ENCODE measurements at places on chromosomes 7 and 10.

- H3K27ac ChIP-seq, result peak overlapping the region; percentile 19
- H3K36me3 ChIP-seq, result no peaks in the 10 kb centered on the region
- peak; percentile 72 for DNase-seq
- no peaks in the 10 kb centered on the region for H3K27me3 ChIP-seq
- H3K4me1 ChIP-seq, result peaks cover 35% of the 10 kb centered on the region
- H3K4me3 ChIP-seq, result no peak overlapping the region
Observed at GRCh38 chr10:50322077-50322476, 70.8 kb upstream of the ASAH2 start.

GRCh38 chr7:24851786-24852185, 94.5 kb upstream of the GSDME start:
- peak; percentile 58 for DNase-seq
- peaks cover 8% of the 10 kb centered on the region for H3K4me1 ChIP-seq
- H3K27me3 ChIP-seq, result no peaks in the 10 kb centered on the region
- peak overlapping the region; percentile 25 for H3K27ac ChIP-seq

- peaks cover 6% of the 10 kb centered on the region for H3K36me3 ChIP-seq
- no peaks in the 10 kb centered on the region for H3K4me1 ChIP-seq
- no peak overlapping the region for H3K4me3 ChIP-seq
- peaks cover 80% of the 10 kb centered on the region for H3K27me3 ChIP-seq
- H3K27ac ChIP-seq, result no peak overlapping the region
Observed at GRCh38 chr7:55296070-55296469, 69.1 kb upstream of the LANCL2 start.

DNA sequence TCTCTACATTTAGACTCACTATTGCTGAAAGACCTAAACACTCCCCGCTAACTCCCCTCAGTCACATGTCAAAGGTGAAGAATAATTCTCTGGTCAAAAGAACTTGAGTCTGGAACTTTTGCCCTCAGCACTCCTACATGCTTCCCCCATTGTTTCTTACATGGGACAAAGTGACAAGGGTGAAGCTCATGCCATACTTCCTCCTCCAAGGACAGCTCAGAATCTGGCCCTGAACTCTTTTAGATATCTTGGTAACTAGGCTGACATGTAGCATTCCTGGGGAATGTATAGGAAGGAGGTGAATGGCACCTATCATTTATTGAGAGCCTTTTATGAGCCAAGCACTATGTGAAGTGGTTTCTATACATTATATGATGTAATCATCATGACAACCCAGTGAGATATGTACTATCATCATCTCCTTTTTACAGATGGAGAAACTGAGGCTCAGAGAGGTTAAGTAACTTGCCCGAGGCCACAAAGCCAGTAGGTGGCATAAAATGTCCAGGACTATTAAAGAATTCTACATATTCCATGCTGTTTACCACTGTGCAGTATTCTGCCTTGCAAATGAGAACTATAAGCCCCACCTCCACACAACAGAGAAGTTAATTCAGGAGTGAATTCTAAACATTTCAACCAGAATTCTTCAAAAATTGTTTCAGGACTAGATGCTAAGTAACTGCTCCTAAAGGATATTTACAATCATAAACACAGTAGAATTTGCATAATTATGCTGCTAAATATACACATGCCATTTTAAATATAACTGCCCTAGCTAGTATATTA, 246.6 kb downstream of the ARHGAP21 start:
- peaks cover 65% of the 10 kb centered on the region for H3K36me3 ChIP-seq
- H3K27me3 ChIP-seq, result no peaks in the 10 kb centered on the region
- peaks cover 16% of the 10 kb centered on the region for H3K4me1 ChIP-seq
- no peak overlapping the region for H3K27ac ChIP-seq

DNA sequence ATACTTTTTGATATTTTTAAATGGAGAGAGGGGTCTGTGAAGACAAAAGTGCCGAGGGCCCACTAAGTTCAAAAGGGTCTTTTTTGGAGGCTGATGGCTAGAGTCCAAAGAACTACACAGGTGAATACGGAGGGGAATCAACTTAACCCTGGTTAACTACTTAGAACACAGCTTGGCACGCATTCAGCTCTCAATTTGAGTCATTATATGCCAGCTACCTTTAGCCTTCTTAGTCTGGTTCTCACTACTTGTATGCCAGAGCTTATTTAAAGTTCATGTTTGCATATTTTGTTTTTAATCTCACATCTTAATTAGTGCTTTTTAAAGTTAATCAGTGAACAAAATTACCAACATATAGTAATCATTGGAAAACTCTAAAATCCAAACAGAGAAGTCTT, 80.8 kb downstream of the VWDE start:
- H3K4me3 ChIP-seq, result no peak overlapping the region
- H3K27me3 ChIP-seq, result no peaks in the 10 kb centered on the region
- DNase-seq, result peak; percentile 11
- H3K4me1 ChIP-seq, result no peaks in the 10 kb centered on the region
- no peaks in the 10 kb centered on the region for H3K36me3 ChIP-seq

GRCh38 chr7:55307123-55307916, 57.8 kb upstream of the LANCL2 start:
- DNase-seq, result peak; percentile 28
- peak overlapping the region; percentile 91 for H3K27ac ChIP-seq
- peaks cover 19% of the 10 kb centered on the region for H3K4me1 ChIP-seq
- H3K27me3 ChIP-seq, result peaks cover 29% of the 10 kb centered on the region
- no peak overlapping the region for H3K4me3 ChIP-seq
- H3K36me3 ChIP-seq, result no peaks in the 10 kb centered on the region

DNA sequence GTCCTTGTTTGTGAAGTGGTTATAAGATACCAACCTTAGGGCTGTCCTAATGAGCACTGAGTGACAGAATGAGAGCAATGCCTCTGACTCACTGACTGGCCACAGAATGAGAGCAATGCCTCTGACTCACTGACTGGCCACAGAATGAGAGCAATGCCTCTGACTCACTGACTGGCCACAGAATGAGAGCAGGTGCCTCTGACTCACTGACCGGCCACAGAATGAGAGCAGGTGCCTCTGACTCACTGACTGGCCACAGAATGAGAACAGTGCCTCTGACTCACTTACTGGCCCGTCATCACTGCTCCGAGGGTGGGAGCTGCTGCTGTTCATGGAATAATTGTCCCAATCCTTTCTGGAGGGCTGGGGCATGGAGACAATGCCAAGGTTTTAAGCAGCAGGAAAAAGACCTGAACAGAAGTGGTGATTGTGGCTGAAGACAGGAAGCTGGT, 265.2 kb upstream of the PPP2R2D start:
- no peaks in the 10 kb centered on the region for H3K27me3 ChIP-seq
- peak; percentile 60 for DNase-seq
- no peak overlapping the region for H3K27ac ChIP-seq
- no peaks in the 10 kb centered on the region for H3K36me3 ChIP-seq

DNA sequence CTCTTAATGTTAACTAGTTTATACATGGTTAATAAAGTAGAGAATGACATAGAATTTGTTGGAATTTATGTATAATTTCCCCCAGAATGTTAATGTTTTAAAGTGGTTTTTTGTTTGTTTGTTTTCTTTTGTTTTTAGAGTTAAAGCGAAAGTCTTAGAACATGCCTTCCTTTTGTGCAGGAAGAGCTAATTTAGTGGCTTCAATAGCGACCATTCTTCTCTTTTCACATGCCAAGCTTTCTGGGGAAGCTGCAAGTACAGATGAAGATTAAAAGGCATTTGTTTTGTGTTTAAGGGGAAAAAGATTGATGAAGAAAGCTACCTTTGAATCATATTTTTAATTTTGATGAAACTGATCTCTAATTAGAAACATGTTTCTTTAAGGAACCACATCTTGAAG, 256.3 kb upstream of the CSTF2T start:
- DNase-seq, result no peak
- H3K4me3 ChIP-seq, result no peak overlapping the region
- no peaks in the 10 kb centered on the region for H3K36me3 ChIP-seq
- H3K4me1 ChIP-seq, result no peaks in the 10 kb centered on the region
- peaks cover 42% of the 10 kb centered on the region for H3K27me3 ChIP-seq
- H3K27ac ChIP-seq, result no peak overlapping the region

DNA sequence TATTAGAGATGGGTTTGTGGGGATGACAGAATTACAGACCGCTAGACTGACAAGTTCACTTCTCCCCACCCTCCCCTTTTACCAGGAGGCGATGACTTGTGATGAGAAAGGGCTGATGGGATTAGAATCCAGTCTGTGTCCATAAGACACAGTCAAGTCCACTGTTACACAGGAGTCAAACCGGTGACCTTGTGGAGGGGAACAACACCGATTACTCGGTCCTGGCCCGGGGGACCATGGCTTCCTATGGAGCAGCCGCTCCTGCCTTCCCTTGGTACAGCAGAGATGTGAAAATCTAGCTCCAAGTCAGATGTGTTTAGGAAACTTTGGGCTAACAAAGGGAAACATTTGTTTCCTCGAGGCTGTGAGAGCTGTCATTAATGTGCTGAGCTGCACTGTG, 105.5 kb downstream of the ACTR3B start:
- H3K4me3 ChIP-seq, result no peak overlapping the region
- DNase-seq, result no peak
- no peak overlapping the region for H3K27ac ChIP-seq
- H3K36me3 ChIP-seq, result no peaks in the 10 kb centered on the region
- H3K27me3 ChIP-seq, result no peaks in the 10 kb centered on the region

- H3K4me1 ChIP-seq, result peaks cover 16% of the 10 kb centered on the region
- no peak overlapping the region for H3K27ac ChIP-seq
- H3K36me3 ChIP-seq, result no peaks in the 10 kb centered on the region
- DNase-seq, result no peak
- H3K4me3 ChIP-seq, result no peak overlapping the region
Observed at GRCh38 chr10:30116041-30116491, 56.7 kb upstream of the JCAD start.

- no peak overlapping the region for H3K4me3 ChIP-seq
- no peak overlapping the region for H3K27ac ChIP-seq
- H3K4me1 ChIP-seq, result no peaks in the 10 kb centered on the region
- no peaks in the 10 kb centered on the region for H3K36me3 ChIP-seq
- DNase-seq, result peak; percentile 37
Observed at GRCh38 chr7:124130-124949, 68.0 kb upstream of the FAM20C start.

DNA sequence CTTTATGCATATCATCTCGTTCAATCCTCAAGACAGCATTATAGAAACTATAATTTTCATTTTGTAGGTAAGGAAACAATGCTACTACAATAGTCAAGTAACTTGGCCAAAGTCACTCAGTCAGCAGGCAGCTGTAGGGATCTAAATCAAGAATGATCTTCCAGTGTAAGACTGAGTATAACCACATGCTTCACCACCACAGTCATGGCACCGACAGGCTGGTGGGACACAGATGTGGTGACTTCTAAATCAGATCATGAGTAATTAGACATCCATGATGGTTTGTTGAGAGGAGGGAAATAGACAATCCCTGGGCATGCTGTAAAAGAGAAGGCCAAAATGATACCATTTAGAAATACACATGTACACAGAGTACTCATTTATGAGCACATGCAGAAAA, 84.1 kb upstream of the ASAH2 start:
- peaks cover 18% of the 10 kb centered on the region for H3K36me3 ChIP-seq
- no peak for DNase-seq
- no peak overlapping the region for H3K4me3 ChIP-seq
- no peaks in the 10 kb centered on the region for H3K27me3 ChIP-seq

DNA sequence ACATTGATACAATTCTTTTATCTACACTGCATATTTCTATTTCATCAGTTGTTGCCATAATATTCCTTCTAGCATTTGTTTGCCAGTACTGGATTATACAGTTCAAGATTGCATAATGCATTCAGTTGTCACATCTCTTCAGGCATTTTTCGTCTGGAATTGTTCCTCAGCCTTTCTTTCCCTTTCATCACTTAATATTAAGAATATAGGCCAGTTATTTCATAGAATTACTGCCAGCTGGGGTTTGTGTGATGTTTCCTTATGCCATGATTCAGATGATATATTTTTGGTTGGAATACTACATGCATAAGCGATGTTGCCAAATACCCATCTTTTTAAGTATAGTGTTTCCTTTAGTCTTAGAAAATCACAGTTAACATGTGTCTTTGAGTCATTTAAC, 20.8 kb downstream of the KIFBP start:
- H3K4me1 ChIP-seq, result no peaks in the 10 kb centered on the region
- DNase-seq, result no peak
- H3K36me3 ChIP-seq, result peaks cover 69% of the 10 kb centered on the region
- H3K27ac ChIP-seq, result no peak overlapping the region

DNA sequence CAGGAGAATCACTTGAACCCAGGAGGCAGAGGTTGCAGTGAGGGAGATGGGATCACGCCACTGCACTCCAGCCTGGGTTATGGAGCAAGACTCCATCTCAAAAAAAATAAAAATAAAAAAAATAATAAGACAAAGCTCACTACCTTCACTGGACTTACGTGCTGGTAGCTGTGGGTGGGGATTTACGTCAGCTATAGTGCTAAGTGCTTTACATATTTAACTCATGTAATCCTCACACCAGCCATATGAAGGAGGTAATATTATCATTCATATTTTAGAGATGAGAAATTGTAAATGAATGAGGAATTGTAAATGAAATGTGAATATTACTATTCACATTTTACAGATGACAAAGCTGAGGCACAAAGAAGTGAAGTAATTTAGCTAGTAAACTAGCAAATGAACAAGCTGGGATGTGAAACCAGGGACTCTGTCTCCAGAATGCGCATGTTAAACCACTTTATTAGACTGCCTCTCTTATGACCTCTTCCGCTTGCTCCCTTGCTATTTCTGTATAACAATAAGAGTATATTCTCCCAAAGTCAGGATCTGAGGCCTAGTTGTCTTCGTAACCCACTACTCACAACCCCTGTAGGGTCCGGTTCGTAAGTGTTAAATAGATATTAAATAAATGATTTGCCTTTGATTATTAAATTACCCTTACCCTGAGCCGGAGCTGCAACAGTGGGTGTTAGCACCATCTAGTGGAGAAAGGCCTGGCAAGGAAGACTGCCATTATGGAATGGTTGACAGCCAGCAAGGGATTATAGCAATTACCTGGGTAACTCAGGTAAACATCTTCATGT, 70.2 kb downstream of the HTR7 start:
- H3K27ac ChIP-seq, result no peak overlapping the region
- H3K4me3 ChIP-seq, result no peak overlapping the region
- H3K36me3 ChIP-seq, result peaks cover 4% of the 10 kb centered on the region
- no peaks in the 10 kb centered on the region for H3K27me3 ChIP-seq

DNA sequence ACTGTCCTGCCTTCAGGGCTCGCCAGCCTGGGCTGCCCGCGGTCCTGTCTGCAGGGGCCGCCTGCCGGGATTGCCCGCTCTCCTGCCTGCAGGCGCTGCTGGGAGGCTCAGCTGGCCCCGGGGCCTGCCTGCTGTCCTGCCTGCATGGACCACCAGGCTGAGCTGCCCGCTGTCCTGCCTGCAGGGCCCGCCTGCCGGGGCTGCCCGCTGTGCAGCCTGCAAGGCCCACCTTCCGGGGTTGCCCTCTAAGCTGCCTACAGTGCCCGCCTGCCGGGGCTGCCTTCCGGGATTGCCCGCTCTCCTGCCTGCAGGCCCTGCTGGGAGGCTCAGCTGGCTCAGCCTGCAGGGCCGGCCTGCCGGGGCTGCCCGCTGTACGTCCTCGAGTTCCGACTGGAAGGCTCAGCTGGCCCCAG, 164.4 kb downstream of the GLRX3 start:
- DNase-seq, result no peak
- H3K36me3 ChIP-seq, result no peaks in the 10 kb centered on the region
- H3K4me1 ChIP-seq, result no peaks in the 10 kb centered on the region
- no peaks in the 10 kb centered on the region for H3K27me3 ChIP-seq
- H3K27ac ChIP-seq, result no peak overlapping the region
- H3K4me3 ChIP-seq, result no peak overlapping the region

- H3K27me3 ChIP-seq, result peaks cover 7% of the 10 kb centered on the region
- H3K36me3 ChIP-seq, result no peaks in the 10 kb centered on the region
- no peak for DNase-seq
- no peaks in the 10 kb centered on the region for H3K4me1 ChIP-seq
Observed at GRCh38 chr10:78299851-78300468, 266.3 kb downstream of the RPS24 start.

- H3K4me3 ChIP-seq, result no peak overlapping the region
- no peaks in the 10 kb centered on the region for H3K4me1 ChIP-seq
- no peak overlapping the region for H3K27ac ChIP-seq
- no peaks in the 10 kb centered on the region for H3K36me3 ChIP-seq
- DNase-seq, result no peak
Observed at GRCh38 chr7:133863362-133864061, 263.6 kb upstream of the LRGUK start.
